ENCODE measurements at places on chromosomes 7 and 10.

GRCh38 chr7:95323410-95324129 is 762 bp downstream of the PON1 start:
- no peak for DNase-seq

DNA sequence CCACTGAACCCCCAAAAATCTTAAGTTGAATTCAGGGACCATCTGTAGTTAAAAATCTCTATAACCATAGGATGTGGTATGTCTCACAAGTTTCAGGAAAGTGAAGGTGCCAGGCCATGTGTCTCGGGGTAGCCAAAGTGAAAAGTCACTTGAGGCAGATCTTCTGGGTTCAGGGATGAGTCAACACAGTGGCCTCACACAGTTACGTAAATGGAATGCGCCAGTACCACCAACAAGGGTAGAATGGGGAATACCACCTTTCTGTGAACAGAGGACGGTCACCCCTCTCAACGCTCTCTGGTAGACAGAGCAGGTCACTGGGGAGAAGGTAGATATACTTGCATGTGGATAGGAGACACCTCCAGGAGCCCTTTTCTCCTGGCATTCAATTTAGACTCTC is 71.4 kb downstream of the ELMO1 start:
- DNase-seq = no peak

GRCh38 chr7:40597517-40597916 is 462.7 kb downstream of the SUGCT start:
- DNase-seq = no peak

- DNase-seq = no peak
Observed at GRCh38 chr10:113948048-113948447, 93.6 kb downstream of the NHLRC2 start.

GRCh38 chr10:113498997-113499396 is 53.9 kb upstream of the HABP2 start:
- DNase-seq = no peak

GRCh38 chr10:92575961-92576360 is 2.1 kb upstream of the IDE start:
- no peak for DNase-seq

DNA sequence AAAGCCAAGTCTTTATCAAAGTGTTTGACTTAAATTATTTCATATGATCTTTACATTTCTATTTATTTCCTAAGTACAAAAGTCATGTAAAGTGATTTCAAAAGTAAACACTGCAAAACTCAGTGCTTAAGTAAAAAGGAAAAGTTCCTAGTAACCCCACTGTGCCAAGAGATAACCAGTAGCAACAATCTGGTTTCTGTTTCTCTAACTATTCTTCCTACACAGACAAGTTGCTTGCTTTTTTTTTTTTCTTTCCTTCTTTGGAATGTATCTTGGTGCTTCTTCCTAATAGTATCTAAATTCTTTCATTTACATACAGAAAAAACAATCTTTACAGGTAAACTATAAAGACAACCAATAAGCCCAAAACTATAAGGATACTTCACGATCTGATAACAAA is 3.1 kb downstream of the JCAD start:
- DNase-seq = no peak

Data from SK-N-MC (cell line).